ENCODE measurements at places on chromosomes 11 and 22. TPM values are rescaled to one million over a fixed set of nuclear protein-coding genes. Genes with fewer than 3 reads are reported as not detected.
A peak's percentile ranks its signal among the peaks of the same experiment; 100 is the strongest.

- peak; percentile 60 for DNase-seq
- H3K27ac ChIP-seq = no peak overlapping the region
- no peak overlapping the region for H3K4me3 ChIP-seq
Observed at GRCh38 chr11:123577081-123577598, 77.3 kb downstream of the SCN3B start.

GRCh38 chr11:129766898-129767604, 48.6 kb upstream of the TMEM45B start:
- no peak overlapping the region for H3K27ac ChIP-seq
- no peaks in the 10 kb centered on the region for H3K4me1 ChIP-seq
- H3K27me3 ChIP-seq = peaks cover 11% of the 10 kb centered on the region
- no peak for DNase-seq

- H3K36me3 ChIP-seq = no peaks in the 10 kb centered on the region
- peaks cover 56% of the 10 kb centered on the region for H3K27me3 ChIP-seq
Observed at GRCh38 chr22:44780876-44781449, 28.6 kb downstream of the ARHGAP8 start.

- no peak overlapping the region for H3K4me3 ChIP-seq
- no peaks in the 10 kb centered on the region for H3K36me3 ChIP-seq
- H3K27me3 ChIP-seq = peaks cover 30% of the 10 kb centered on the region
- H3K27ac ChIP-seq = no peak overlapping the region
- no peaks in the 10 kb centered on the region for H3K4me1 ChIP-seq
Observed at GRCh38 chr11:129592191-129592590, 216.5 kb downstream of the BARX2 start.

GRCh38 chr11:114027926-114028325, 31.6 kb upstream of the ZBTB16 start:
- no peak overlapping the region for H3K4me3 ChIP-seq
- DNase-seq = no peak
- no peak overlapping the region for H3K27ac ChIP-seq
- no peaks in the 10 kb centered on the region for H3K36me3 ChIP-seq
- H3K4me1 ChIP-seq = peaks cover 17% of the 10 kb centered on the region

DNA sequence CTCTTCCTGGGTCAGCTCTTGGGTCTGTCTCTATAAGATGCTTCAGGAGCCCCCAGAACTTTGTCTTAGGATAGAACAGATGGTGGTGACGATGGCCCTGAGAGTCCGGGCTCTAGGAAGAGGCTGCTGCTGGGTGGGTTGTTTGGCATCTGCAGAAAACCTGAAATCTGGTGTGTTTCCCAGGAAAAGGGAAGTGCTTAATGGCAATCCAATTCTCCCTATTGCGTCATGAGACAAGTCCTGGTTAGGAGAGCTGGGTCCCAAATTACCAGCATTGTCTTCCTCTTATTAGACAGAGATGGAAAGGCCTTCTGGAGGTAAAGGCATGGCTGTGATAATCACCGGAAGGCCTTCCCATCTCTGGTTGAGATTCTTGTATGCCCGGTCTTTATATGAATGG, 48.9 kb upstream of the GRAMD1B start:
- no peaks in the 10 kb centered on the region for H3K27me3 ChIP-seq
- H3K27ac ChIP-seq = no peak overlapping the region
- H3K4me3 ChIP-seq = no peak overlapping the region
- peaks cover 44% of the 10 kb centered on the region for H3K4me1 ChIP-seq
- DNase-seq = no peak

Gene ARHGAP20
- 0.16 TPM for total RNA-seq

All from left ventricle myocardium inferior (tissue), 1 donor.